ENCODE measurements at places on chromosomes 5 and 9.
A peak's percentile ranks its signal among the peaks of the same experiment; 100 is the strongest.

DNA sequence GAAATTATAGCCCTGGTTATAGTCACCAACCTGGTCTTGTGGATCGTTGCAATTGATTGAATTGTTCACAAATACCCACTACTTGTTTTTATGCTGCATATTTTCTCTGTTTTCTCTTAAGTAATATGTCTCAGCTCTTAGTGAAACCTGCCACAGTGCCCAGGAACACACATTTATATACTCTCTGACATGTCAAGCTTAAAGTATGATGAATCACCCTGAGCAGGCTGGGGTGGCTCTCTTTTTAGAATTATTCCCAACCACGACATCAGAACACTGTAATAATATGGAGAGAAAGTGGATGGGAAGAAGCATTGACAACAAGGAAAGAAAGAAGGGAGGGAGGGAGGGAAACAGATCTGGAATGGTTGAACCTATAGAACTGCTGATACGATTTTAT is 72.8 kb upstream of the ZNF608 start:
- no peak for DNase-seq

DNA sequence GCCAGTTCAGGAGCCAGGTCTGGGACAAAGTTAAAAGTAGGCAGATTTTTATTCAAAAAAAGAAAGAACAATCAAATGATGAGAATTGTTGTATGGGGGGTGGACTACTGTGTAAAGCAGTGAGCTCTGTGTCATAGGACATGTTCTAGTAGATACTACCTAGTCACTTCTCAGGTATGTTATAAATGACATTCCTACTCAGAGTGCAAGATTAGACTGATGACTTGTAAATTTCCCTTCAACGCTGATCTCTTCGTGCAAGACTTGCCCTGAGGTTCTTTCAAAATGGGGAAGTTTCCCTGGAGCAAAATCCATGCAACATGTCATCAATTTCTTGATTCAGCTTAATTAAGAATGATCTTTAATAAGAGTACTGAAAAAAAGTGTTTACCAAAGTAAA is 175.1 kb downstream of the RORB start:
- DNase-seq: no peak

DNA sequence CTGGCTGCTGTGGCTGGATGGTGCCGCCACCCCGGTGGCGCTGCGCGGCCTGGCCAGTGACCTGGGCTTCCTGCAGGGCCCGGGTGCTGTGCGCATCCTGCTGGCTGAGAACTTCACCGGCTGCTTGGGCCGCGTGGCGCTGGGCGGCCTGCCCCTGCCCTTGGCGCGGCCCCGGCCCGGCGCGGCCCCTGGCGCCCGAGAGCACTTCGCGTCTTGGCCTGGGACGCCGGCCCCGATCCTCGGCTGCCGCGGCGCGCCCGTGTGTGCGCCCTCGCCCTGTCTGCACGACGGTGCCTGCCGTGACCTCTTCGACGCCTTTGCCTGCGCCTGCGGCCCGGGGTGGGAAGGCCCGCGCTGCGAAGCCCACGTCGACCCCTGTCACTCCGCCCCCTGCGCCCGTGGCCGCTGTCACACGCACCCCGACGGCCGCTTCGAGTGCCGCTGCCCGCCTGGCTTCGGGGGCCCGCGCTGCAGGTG is 17.5 kb downstream of the CRB2 start:
- no peak for DNase-seq

DNA sequence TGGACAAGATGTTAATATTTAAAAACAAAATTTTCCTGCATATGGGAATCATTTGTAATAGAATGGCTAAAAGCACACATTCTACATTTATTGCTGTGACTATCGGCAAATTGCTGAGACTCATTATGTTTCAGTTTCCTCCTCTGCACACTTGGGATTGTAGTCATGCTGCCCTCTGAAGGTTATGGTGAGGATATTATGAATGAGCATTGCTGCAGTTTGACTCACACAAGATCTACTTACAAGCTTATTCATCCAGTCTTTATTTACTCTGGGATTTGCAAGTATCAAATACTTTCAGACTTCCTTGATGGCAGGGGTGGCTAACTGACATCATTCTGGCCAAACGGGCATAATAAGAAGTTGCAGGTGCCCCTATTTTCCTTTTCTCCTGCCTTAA is 9.5 kb upstream of the NFIL3 start:
- DNase-seq: no peak

DNA sequence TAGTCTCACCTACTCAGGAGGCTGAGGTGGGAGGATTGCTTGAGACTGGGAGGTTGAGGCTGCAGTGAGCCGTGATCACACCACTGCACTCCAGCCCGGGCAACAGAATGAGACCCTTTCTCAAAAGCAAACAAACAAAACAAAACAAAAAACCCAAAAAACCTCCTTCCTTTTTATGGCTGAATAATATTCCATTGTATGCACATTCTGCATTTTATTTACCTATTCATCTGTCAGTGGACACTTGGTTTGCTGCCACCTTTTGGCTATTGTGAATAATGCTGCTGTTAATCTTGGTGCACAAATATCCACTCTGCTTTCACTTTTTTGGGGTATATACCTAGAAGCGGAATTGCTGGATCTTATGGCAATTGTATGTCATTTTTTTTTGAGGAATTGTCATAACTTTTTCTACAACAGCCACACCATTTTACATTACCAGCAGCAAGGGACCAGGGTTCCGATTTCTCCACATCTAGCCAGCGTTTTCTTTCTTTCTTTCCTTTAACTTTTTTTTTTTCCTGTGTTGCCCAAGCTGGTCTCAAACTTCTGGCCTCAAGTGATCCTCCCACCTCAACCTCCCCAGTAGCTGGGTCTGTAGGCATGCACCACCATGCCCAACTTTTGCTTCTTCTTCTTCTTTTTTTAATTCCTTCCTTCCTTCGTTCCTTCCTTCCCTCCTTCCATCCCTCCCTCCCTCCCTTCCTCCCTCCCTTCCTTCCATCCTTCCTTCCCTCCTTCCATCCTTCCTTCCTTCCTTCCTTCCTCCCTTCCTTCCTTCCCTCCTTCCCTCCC is 30.6 kb downstream of the NKX2-5 start:
- no peak for DNase-seq

DNA sequence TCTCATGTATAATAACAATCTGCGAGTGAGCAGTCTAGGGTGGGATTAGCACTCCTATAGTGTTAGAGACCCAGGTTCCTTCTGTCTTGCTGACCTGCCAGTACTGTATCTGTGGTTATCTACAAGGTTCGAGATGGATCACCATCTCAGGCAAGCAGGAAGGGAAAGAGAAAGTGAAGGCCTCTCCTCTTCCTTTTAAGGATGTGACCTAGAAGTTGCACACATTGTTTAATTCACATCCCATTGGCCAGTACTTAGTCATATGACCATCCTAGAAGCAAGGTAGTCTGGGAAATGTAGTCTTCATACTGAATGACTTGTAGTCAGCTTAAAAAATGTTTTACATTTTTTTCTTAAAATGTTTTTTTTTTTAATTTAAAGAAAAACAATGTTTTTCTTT is 168.6 kb downstream of the CARTPT start:
- peak; percentile 15 for DNase-seq

- no peak for DNase-seq
These were observed 226.6 kb downstream of the SAXO1 start for GRCh38 chr9:18806232-18807080.

DNA sequence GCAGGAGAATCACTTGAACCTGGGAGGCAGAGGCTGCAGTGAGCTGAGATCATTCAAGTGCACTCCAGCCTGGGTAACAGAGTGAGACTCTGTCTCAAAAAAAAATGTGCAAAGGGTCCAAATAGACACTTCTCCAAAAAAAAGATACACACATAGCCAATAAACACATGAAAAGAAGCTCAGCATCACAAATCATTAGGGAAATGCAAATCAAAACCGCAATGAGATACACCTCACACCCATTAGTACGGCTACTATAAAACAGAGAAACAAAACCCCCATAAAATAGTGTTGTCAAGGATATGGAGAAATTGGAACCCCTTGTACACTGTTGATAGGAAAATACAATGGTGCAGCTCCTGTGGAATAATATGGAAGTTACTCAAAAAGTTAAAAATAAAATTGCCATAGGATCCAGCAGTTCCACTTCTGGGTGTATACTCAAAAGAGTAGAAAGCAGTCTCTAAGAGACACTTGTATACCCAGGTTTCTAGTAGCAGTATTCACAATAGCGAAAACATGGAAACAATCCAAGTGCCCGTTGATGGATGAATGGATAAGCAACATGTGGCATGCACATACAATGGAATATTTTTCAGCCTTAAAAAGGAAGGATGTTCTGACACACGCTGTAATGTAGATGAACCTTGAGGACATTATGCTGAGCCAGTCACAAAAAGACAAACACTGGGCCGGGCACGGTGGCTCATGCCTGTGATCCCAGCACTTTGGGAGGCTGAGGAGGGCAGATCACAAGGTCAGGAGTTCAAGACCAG is 57.2 kb upstream of the PPARGC1B start:
- no peak for DNase-seq

Data from frontal cortex (tissue), 4 donors.